ENCODE measurements at places on chromosomes 16 and 17.

DNA sequence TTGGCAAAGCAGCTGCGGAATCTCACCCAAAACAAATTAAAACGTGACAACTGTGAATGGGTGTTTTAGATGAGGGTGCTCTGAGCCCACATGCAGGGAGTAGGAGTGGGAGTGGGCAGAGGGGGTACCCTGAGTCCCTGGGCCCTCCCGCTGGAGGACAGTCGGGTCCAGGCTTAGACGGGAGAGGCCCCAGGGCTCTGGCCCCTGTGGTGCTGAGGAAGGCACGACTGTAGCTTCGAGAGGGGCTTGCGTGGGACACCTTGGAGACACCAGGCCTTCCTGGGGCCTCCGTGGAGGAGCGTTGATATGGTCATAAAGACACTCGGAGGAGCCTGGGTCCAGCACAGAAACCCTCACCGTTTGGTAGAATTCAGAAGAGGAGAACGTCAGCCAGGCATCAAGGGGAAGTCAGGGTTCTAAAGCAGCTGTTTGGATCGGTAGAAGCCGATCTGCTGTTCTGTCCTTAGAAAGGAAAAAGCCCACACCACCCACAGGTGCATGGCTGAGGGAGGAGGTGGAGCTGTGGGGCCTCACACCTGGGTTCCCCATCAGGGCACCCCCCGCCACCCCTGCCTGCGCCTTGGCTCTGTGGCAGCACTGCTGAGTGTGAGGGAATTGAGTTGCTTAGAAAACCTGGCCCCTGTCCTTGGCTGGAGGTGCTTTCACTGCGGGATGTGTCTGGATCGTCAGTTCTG is 18.4 kb downstream of the DBNDD1 start:
- DNase-seq = no peak

DNA sequence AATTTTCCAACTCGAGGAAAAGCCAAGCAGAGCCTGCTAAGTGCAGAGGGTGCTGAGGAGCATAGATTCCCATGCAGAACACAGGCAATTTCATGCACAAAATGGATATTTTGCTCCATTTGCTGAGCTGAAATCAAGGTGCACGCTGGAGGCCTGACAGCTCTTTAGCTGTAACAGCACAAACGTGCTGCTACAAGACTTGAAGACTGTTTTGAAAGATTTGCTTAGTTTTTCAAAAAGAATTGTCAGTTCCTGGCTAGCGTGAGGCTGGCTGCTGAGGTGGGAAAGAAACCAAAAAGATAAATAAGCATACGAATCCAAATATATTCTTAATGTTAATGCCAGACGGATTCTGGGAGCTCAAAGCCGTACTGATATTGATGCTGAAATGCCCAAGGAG is 309.0 kb upstream of the MAF start:
- no peak for DNase-seq

GRCh38 chr17:65572581-65573281 is 11.3 kb upstream of the AXIN2 start:
- no peak for DNase-seq

GRCh38 chr17:56762988-56763387 is 70.7 kb downstream of the C17orf67 start:
- DNase-seq = no peak

- no peak for DNase-seq
Observed at GRCh38 chr16:55678161-55678821, 22.5 kb downstream of the SLC6A2 start.

DNA sequence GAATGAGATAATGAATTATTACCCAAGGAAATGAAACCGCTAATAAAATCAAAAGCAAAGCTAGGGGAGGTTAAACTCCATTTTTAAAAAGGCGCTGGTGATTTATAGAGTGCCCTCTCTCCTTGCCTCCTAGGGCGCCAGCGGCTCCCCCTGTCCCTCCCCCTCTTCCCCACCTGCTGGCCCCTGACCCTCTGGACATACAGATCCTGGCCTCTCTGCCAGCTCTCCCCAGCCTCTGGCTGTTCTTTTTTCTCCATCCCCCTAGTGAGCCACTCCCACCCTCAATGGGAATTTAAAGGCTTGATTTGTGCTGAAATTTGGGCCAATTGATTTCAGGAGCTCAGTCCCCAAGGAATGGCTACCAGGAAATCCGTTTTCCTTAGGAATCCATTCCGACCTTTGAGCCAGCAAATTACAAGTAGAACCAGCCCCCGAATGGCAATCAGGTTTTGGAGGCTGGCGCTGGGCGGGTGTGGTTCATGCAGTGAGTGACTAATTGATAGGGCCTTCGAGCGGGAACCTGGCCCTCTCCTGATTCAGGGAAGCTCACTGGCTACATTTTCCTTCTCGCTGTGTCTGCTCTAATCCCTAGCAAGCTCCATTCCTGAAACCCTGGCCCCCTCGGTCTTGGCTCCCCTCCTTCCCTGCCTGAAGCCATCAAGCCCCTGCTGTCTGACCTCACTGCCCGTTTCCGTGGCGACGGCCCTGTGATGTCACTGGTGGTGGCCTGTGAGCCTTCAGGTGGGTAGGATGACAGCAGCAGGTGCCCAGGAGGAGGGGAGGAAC is 141.9 kb upstream of the SDK2 start:
- no peak for DNase-seq

DNA sequence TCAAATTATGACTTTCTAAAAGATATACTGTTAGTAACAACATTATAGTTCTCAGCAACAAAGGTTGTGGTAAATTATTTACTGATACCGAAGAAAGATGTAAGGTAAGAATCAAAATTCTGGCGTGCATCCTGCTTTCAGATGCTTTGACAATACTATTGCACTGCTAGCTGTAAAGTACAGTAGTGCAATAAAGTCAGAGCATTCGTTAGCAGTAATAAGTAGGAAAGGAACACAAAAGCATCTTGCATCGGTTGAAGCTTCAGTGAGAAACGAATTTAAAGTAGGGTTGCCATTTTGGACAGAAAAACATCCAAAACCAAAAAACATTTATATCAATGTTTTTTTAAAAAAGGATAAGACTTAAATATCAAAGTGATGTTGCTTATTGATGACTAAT is 4.0 kb downstream of the SKA2 start:
- no peak for DNase-seq

DNA sequence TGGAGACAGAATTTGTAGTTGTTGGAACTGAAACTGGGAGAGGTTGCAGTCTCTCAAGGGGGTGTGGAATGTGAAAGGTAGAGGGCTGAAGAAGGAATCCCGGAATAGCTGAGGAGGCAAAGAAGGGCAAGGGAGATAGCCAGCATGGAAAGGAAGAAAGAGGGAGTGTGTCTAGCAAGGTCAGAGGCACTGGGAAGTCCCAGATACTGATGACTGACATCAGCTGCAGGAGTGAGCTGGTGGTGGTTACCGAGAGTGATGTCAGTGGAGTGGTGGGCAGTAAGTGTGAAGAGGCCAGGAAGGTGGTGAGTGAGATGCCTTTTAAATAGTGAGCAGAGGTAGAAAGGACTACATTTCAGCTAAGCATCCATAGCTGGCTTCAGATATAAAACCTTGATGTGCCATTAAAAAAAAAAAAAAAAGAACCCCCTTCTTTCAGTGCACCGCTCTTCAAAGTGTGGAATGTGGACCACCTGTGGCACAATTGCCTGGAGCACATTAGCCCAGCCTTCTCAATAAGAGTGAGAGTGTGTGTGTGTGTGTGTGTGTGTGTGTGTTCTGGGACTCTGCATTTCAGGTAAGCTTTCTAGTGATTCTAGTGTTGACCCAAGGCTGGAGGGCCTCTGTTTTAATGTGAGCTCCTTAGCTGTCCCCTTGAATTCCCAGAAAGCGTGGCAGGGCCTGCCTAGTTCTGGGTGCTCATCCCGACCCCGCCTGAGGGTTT is 8.5 kb downstream of the PRMT7 start:
- no peak for DNase-seq

Measured in NB4 (cell line).